ENCODE measurements at places on chromosomes 4 and X.

DNA sequence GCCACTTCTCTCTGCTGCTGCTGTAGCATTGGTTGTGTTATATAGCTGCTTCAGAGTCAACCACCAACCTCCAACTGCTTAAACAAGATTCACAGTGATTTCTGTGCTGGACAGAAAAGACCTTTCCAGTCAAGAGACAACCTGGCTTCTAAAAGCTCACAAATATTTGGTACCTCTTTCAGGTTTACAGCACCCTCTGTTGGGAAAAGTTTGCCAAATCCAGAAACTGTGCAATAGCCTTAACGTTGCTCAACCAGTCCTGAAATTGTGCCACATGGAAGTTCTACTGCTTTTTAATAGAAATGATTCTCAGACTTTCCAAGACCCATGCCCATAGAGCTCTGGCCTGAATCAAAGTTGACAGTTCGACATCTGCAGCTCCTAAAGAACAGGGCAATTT is 842.1 kb upstream of the HTR2C start:
- DNase-seq: peak; percentile 14

DNA sequence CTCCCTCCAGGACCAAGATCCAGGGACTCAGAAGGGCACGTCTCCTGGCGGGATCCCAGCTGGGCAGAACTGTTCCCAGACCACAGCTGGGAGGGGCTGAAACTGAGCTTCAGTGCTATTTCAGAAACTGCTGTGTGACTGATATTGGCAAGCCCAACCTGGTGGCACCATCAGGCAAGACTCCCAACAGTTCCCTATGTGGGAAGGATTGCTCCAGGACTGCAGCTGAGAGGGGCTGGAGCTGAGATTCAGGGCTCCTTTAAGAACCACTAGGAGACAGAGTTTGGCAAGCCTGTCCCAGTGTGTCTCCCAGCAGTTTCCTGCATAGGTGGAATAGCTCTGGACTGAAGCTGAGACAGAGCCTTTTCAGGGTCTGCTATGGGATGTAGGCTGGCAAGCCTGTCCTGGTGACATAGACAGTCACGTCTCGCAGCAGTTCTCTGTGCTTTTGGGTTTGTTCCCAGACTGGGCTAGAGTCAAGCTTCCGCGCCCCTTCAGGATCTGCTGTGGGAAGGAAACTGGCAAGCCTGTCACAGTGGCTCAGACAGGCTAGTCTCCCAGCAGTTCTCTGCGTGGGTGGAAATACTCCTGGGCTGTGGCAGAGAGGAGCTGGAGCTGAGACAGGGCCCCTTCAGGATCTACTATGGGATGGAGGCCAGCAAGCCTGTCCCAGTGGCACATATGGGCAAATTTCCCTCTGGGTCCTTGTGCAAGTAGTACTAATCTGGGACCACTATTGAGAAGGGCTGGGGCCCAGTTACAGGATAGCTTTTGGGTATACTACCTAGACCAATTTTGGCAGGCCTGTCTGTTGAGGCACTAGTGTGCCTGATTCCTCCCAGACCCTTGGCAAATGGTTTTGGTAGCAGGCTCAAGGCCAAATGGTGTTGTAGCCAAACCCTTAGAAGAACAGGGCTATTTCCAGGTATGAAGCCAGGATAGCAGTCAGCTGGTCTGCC is 20.2 kb upstream of the MED14 start:
- no peak for DNase-seq

DNA sequence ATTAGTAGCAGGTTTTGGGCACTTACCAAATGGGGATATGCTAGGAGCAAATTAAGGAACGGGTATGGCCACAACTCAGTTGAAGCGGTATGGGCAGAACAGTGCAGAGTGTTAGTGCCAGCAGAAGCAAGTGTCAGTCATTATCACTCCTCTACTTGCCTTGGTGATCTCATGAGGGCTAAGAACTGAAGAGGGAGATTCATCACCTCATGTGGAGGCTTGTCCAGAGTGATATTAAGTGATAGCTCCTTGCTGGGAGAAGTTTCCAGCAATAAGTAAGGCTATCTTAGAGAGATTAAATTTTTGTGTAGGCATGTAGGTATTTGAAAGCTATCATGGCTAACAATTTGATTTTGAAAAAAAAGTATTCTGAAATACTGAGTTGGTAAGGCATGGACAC is 615.4 kb upstream of the SMIM31 start:
- DNase-seq: no peak

GRCh38 chr4:73028621-73029020 is 40.9 kb downstream of the COX18 start:
- DNase-seq: no peak

DNA sequence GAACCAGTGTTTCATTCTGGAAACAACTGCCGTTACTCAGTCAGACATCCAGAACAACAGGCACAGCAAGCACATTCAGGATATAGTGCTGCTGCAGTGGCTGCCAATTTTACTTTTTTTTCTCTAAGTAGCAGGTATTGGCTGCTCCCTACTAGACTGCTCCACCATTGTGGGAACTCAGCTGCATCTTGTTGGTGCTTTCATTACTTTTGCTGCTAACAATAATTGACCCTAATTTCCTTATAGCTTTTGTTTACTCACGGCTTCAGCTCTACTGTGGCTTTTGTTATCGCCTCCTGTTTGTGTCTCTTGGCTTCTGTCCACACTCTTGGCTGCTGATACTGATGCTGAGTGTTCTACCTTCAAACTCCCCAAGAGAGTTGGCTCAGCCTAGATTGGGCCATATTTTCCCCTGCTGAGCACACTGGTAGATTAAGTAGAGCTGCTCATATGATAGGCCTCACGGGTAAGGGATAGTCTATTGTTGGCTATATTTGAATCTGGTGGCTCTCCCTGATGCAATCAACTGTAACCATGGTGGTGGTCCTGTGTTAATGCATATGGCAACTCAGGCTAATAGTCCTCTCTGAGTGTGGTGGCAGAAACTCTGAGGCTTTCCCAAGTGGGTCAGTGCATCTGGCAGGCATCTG is 44.5 kb upstream of the IL2 start:
- no peak for DNase-seq

- DNase-seq: no peak
Measured at GRCh38 chr4:133799717-133800315, 401.8 kb downstream of the PABPC4L start.

DNA sequence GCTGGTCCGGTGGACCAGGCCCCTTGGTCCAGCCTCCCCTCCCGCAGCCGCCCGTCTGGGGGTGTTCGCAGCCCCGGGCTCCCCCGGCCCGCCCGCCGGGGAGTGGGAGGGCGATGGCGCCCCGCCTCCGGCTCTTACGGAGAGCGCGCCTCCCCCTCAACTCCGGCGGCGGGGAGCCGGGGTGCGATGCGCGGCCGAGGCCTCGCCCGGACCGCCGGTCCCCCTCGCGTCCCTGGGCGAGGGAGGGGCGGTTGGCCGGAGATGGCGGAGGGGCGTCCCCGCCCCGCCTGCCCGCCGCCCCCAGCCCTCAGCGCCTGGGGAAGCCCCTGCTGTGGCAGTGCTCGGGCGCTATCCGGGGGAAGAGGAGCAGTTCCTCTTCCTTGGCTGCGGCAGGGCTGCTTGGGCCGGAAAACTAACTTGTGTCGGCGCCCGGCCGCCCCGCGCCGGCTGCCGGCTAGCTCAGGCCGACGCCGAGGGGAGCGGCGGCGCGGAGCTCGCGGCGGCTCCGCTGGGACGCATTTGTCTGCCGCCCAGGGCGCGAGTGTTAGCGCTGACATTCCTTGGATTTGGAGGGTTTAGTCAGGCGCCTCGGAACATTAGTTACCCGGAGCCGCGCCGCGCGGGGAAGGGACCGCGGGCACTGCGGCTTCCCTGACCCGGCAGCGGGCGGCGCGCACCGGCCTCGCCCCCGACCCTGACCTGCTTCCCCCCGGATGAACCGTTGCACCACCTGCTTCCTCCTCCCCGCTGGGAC is 994 bp downstream of the GALNT7 start:
- no peak for DNase-seq
